HT1080 (cell line): ENCODE measurements at places on chromosomes 13 and 19. TPM values are rescaled to one million over a fixed set of nuclear protein-coding genes. Genes with fewer than 3 reads are reported as not detected.

MEGF8 gene
- total RNA-seq: 13.2 TPM in 2 replicates

ZNF610 gene
- total RNA-seq: not detected in 2 replicates

ZNF581 gene
- 23.7 and 29.5 TPM in 2 replicates for total RNA-seq

KRTDAP gene
- total RNA-seq: not detected in 2 replicates

MAMSTR gene
- 0.35 TPM in 1 of 2 replicates, not detected in the other for total RNA-seq

ZNF492 gene
- total RNA-seq: not detected in 2 replicates

CPB2 gene
- total RNA-seq: 0.21 TPM in 1 of 2 replicates, not detected in the other

MEIOSIN gene
- 0.07 and 0.37 TPM in 2 replicates for total RNA-seq
